ENCODE measurements at places on chromosomes 7 and 10.

DNA sequence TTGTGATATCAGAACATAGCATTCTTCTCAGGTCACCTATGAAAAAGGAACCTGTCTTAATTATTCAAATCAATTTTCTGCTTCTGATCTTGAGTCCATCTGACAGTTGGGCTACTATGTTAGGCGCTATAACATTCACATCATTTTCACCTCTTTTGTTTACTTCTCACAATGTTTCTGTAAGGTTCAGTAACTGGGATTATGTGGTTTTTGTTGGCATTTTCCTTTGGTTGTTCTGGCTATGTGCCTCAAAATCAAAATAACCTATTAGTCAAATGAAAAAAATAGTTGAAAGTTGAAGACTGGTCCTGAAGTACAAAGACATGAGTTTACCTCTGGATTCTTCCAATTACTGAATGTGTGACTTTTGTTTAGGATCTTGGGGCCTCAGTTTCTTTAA lies 221.3 kb upstream of the SMIM30 start:
- no peak for DNase-seq

DNA sequence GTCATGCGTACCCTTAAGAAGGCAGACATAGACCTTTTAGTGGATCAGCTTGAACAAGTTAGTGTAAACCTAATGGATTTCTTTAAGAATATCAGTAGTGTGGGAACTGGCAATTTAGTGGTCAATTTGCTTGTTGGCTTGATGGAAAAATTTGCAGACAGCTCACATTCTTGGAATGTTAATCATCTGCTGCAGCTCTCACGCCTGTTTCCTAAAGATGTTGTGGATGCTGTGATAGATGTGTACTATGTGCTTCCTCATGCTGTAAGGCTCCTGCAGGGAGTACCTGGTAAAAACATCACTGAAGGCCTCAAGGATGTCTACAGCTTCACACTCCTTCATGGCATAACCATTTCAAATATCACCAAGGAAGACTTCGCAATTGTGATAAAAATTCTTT lies 103.4 kb downstream of the ABCA13 start:
- no peak for DNase-seq

DNA sequence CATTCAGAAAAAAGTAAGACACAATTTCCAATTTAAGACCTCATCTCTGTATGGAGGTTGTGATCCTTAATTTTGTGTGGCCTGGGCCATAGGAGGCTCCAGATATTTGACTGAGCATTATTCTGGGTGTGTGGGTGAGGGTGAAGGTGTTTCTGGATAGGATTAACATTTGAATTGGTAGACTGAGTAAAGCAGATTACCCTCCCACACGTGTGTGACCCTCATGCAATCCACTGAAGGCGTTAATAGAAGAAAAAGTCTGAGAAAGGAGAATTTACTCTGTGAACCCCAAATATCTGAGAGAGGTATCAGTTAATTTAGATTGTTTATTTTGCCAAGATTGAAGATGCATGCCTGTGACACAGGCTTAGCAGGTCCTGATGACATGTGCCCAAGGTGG lies 328.0 kb upstream of the POT1 start:
- DNase-seq: no peak

- no peak for DNase-seq
Observed at GRCh38 chr7:47327698-47328391, 254.1 kb downstream of the TNS3 start.

DNA sequence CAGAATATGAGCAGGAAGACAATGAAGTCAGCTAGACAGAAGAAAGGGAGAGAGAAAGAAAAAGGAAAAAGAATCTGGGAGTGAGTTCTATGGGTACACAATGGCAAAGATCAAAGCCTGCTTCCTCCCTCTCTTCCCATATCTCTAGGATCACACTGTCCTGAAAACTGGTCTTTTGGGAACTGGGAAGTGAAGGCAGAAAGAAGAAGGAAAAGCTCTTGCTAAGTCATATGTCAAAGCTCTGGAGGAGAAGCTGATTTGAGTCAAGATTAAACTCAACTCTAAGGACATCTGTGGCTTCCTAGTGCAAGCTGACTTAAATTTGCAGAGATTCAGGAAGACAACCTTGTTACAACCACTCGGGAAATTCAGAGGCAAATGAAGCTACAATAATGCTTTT lies 147.5 kb downstream of the DOCK4 start:
- DNase-seq: no peak

- no peak for DNase-seq
Observed at GRCh38 chr7:136030867-136031318, 53.7 kb upstream of the MTPN start.

GRCh38 chr10:123569436-123570035 lies 96.6 kb upstream of the GPR26 start:
- DNase-seq: no peak

DNA sequence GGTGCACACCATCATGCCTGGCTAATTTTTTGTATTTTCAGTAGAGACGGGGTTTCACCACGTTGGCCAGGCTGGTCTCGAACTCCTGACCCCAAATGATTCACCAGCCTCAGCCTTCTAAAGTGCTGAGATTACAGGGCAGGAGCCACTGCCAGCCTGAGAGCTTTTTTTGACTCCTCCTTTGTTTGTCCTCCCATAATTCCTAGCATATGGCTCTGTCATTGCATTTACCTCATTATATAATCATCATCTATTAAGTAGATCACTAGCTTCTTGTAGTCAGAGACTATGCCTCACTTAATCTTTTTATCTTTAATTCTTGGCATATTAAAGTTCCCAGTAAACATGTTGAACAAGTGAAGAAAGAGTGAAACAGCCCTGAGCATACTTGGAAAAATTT lies 82.1 kb downstream of the CPEB3 start:
- DNase-seq: no peak

DNA sequence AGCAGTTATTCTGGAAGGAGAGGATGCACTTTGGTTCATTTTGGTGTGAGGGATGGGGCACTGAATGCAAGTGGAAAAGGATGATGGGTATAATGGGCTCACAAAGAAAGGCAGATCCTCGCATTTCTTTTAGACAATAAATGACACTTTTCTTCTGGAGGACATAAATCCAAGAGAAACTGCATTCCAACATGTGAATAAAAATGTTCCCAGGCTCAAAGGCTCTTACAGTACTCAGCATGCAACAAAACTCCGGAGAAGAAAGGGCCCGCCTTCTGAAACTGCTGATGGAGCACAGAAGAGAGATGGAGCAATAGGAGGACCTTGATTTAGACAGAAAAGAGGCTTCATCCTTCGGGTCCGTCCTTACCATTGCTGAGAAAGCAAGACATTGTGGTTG lies 538.2 kb upstream of the DPP6 start:
- no peak for DNase-seq

- DNase-seq: no peak
Observed at GRCh38 chr10:75101416-75102251, 9.8 kb upstream of the SAMD8 start.

GRCh38 chr7:74002474-74003017 lies 25.4 kb upstream of the ELN start:
- peak; percentile 2 for DNase-seq

DNA sequence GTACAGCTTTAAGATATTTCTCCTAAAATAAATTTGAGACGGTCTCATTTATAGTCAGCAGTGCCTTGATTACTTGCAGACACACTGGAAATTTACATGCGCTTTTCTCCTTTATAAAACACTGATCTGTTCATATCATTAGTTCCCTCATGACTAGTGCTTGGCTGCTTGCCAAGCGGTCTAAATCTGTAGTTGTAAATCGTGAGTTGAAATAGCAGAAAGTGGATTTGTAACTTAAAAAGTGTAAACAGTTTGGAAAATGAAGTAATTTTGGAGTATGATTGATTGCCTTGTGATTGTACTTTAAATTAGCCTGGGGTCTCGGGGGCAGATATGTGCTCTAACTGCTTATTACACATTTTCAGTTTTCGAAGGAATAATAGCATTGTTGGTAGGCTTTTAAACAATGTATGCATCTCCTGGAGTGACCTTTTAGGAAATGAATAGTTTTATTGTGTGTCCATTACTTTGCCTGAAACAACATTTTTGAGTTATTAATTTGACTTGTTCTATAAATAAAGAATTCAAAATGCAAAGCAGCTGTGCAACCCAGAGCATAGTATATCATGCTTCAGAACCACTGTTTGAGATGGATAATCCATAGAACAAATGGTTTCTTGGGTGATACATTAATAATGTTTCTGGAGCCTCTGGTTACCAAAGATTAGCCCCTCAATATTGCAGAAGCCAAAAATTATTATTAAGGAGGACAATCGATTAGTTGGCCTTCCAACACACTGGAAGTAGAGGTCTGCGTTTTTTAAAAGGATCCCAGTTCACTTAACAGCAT lies 73.3 kb downstream of the ARID5B start:
- no peak for DNase-seq

DNA sequence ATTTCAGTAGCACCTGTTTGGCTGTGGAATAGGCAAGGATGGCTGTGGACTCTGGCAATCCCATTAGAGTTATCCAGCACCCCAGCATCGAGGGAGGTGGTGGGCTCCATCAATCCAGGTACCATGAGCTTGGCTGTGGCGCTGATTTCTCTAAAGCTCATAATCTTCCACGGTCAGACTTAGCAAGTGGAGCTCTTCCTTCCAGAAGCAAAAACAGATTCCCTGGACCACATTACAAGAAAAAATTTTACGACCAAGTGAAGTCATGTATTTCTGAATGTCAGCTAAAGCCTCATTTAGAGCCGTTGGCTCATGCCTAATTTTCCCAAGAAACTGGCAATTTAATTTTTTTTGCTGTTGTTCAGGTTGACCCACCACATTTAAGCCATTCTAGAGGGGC lies 135.1 kb downstream of the CELF2 start:
- DNase-seq: no peak

GRCh38 chr10:6177880-6178281 lies 24.9 kb upstream of the PFKFB3 start:
- no peak for DNase-seq

DNA sequence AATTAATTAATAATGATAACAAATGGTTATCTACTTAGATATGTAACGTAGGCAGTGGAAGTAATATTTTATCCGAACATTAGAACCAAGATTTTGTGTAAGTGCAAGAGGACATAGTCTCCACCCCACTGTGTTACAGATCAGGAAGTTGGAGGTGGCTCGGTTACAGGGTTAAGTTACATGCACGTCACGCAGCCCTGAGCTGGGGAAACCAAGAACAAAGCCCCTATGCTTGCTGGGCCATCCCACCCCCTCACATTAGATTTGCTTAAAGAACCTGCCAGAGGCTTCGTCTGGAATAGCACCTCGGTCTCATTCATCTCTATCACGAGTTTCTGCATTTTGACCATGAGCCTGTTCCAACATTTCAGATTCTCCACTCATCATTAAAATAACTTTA lies 214.1 kb downstream of the ADARB2 start:
- no peak for DNase-seq

DNA sequence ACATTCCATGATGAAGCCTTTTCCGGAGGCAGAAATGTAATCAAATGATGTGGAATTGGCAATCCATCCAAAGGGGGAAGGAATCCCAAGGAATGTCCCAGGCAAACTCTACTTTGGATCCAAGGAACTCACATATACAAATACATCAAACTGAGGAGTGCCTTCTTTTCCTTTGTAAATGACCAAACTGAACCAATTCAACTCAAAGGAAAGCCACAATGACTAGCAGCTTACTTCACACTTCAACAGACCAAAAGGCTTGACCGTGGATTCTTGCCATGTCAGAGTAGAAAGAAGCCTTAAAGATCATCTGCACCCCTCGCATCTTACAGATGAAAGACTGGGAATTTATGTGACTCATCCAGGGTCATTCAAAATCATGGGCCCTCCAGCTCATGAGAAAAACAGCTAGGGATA lies 79.7 kb upstream of the MACROH2A2 start:
- DNase-seq: no peak

- DNase-seq: no peak
Observed at GRCh38 chr10:17805330-17805729, 3.8 kb upstream of the MRC1 start.

DNA sequence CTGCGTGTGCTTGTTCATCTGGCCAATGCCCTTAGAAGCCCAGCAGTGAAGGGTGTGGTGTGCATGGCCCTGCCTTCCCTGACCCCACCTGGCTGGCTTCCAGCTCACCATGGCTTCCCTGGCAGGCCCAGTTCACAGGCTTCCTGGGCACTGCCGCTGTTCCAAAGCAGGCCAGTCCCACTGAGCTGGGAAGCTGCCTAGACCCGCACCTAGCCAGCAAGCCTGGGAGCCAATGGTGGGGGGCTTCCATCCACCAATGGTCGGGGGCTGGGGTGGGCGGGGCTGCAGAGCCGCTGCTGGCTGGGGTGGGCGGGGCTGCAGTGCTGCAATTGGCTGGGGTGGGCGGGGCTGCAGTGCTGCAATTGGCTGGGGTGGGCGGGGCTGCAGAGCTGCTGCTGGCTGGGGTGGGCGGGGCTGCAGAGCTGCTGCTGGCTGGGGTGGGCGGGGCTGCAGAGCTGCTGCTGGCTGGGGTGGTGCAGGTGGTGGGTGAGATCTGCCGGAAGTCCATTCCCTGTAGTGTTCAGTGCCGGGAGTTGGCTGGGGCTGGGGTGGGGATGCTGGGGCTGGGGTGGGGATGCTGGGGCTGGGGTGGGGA lies 12.4 kb downstream of the CALY start:
- peak; percentile 82 for DNase-seq

- DNase-seq: peak; percentile 36
Observed at GRCh38 chr10:104303594-104304355, 34.5 kb downstream of the ITPRIP start.

DNA sequence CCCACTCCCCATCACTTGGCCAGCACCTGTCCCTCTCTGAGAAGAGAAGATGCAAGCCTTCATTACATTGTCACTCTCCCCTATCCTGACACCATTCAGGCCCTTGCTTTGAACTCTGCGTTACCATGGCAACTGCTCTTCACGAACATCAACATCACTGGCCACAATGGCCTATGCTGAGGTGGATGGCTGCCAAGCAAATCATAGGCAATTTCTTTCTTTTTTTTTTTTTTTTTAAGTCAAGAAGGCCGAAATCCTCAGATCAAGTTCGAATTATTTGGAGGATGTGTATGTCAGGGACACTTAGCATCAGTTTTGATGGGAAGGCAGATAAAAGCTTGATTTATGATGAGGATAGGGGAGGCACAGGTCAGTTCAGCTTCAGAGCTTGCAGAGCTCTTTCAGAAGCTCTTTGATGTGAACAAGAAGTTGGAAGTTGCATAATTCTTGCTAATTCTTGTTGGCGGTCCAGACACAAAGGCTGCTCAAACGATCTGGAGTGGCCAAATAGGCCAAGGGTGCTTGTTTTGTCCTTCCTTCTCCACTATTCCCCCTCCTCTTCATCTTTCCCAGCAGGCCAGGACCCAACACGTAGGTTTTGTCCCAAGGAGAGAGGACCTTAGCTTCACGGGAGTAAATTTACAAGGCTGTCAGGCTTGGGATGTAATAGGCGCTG lies 179.9 kb upstream of the NPVF start:
- no peak for DNase-seq

GRCh38 chr10:20372748-20373147 lies 524.4 kb downstream of the NEBL start:
- DNase-seq: no peak

DNA sequence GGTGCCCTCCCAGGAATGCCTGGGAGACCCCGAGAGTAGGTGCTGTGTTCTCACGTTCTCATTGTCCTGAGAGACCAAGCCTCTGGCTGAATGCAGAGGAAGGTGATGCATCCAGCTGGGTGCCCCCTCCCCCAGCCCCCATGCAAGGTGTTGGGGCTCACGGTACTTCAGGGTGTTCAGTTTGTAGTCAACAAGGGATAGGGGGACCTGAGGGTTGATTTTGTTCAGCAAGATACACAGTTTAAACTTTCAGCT lies 60.4 kb upstream of the DUSP5 start:
- DNase-seq: no peak

- no peak for DNase-seq
Observed at GRCh38 chr10:77038407-77038806, 599.2 kb downstream of the KCNMA1 start.

- DNase-seq: peak; percentile 2
Observed at GRCh38 chr10:22133749-22134624, 83.8 kb downstream of the EBLN1 start.

GRCh38 chr7:112162142-112162766 lies 43.9 kb downstream of the DOCK4 start:
- no peak for DNase-seq
